ENCODE measurements at places on chromosomes 2 and 18.
A peak's percentile ranks its signal among the peaks of the same experiment; 100 is the strongest.

GRCh38 chr2:16188261-16188890 is 248.0 kb downstream of the MYCN start:
- no peak for DNase-seq

DNA sequence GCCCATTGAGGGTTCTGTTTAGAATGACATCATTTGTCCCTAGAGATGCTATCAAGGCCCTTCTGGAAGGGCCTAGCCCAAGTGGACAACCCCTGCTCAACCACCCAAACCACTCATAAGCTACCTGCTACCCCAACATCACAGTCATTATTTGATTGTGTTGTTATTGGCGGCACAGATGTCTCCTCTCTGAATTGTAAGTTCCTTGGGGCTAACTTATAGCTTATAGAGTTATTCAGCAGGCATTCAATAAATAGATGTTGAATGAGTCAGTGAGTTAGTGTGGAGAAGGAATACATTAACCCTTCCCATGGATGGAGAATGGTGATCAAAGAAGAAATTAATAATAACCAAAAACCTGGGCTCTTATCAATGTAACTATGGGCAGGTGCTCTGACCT is 80.0 kb downstream of the ACAA2 start:
- no peak for DNase-seq

DNA sequence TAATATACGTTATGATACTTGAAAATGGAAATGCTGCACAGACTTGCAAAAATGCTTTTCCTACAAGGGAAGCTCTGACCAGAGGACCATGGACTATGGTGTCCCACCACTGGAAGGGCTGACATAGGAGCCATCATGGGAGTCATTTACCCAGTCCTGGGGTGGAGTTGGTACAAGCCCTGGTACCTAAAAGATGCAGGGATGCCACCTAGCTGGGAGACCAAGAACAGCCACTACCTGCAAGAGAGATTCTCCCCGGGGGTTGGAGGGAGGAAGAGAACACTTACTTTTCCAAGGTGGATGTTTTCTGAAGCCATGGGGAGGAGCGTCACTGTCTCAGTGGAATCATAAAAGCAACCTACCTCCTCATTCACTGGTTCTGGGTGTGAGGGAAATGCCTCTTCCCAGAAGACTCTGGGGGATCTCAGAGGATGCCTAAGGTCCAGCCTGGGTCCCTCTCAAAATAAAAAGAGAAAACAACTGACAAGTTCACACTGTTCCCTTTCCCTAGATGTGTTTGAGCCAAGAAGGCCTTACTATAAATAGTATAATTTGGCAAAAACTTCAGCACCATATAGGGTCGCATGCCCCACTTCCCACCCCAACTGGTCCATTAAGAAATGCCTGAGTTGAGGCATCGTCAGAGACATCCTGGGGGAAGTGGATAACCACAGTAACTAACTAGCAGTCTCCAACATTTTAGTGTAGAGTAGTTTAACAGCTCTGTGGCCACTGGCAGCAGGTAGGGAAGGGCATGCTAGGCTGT is 39.9 kb downstream of the REEP1 start:
- DNase-seq: no peak

GRCh38 chr2:27741673-27742072 is 29.8 kb upstream of the MRPL33 start:
- DNase-seq: no peak

DNA sequence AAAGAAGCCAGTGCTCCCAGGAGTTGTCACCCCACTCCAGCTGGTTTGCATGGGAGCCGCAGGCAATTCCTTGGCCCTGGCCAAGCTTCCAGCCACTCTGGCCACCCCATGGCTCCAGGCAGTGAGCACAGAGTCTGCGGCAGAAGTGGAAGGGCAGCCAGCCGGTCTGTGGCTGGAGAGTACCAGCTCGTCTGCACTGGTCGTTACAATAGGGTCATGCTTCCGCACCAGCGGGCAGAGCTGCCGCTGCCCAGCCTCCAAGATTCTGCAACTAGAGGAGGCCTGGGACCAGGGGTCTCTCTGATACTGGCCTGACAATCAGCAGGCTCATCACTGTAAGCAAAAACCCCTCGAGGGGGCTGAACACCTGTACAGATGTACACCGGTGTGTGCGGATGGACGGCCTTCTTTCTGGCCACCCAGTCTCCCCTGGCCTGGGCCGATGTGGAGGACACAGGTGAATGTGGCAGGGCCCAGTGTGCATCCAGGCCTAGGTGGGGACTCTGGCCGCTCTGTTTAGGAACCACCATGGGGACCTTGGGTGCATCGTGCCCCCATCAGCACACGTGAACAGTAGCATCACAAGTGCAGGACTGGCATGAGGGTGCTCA is 51.9 kb upstream of the ODC1 start:
- no peak for DNase-seq

DNA sequence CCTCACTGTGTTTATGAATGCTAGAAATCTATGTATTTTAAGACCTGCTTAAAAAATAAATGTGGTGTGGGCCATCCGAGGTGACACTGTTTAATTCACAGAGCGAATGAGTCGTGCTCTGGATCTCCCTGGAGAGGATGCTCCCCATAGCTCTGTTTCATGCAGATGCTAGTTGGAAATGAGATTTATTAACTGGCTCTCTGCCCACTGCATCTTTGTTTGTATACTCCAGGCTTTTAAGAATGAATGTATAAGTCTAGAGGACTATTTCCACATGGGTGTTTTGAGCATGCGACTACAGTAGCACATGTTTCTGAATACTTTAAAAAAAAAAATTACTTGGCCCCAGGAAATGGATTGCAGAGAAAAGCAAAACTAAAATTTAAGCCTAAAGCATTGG is 3.9 kb downstream of the MAPRE2 start:
- DNase-seq: no peak

- DNase-seq: no peak
Measured at GRCh38 chr18:31039426-31039825, 3.1 kb downstream of the DSC3 start.

DNA sequence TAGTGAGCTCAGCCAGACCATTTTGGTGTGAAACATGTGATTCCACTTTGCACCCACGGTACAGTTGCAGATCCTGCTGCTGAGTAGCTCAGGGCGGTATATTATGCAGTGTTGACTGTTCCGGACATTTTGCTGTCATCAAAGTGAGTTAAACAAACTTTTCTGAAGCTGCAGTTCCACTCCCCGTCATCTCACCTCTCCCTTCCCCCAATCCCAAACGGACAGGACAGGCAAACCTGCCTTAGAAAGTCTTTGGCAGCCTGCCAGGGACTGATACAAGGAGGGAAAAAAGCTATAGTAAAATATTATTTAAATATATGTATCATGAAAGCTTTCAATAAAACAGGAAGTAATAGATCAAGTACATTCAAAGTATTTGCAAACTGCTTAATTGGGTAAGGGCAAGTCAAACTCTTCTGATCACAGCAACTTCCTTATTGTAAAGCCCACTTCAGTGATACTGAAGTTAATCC is 35.5 kb upstream of the SP5 start:
- DNase-seq: no peak

GRCh38 chr2:126425943-126426342 is 230.0 kb upstream of the GYPC start:
- no peak for DNase-seq

DNA sequence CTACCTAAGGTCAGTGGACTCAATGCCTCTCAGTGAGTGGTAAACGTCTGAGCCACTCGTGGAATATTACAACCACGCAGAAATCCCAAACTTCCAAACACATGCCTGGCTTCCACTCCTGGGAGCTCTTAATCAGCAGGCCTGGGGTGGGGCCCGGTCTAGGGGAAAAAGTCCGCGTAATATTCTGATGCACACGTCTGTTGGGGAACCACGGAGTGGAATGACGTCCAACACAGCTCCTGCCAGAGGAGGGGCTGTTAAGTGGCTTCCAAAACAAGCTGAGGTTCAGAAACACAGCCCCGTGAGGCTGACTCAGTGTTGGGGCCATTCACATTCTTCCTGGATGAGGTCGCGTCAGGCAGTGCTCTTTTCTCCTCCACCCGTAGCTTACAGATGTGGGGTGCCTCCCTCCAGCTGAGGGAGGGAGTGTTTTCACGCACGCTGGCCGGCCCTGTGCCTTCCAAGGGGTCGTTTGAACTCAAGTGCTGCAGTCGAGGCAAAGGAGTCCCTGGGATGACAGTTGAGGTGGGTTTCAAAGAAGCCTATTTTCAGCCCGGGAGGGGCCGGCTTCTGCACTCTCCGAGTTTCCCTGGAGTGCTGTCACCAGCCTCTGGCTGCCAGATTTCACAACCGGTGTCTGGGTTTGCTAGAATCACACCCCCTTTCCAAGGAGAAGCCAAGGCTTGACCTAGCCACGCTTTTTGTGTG is 73.1 kb downstream of the ACKR3 start:
- no peak for DNase-seq

GRCh38 chr2:173400760-173401159 is 46.1 kb downstream of the CDCA7 start:
- DNase-seq: no peak

GRCh38 chr2:120314690-120315366 is 31.1 kb upstream of the INHBB start:
- peak; percentile 4 for DNase-seq

DNA sequence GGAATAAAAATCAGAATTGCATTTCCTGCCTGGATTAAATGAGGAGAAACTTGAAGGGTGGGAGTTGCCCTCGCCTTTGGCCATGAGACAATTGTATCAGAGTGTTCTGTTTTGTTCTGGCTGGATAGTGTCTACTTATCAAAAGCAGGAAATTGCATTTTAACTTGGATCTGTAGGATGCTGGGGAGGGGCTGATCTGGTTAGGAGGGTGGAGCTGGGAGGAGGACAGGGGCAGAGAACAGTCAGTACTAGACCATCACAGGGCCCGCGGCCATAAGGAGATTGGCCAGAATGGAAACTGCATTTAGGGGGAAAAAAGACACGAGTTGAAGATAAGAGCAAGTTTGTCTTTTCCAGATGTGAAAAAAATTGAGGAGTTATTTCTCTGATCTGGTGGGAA is 199.1 kb upstream of the POU3F3 start:
- no peak for DNase-seq

DNA sequence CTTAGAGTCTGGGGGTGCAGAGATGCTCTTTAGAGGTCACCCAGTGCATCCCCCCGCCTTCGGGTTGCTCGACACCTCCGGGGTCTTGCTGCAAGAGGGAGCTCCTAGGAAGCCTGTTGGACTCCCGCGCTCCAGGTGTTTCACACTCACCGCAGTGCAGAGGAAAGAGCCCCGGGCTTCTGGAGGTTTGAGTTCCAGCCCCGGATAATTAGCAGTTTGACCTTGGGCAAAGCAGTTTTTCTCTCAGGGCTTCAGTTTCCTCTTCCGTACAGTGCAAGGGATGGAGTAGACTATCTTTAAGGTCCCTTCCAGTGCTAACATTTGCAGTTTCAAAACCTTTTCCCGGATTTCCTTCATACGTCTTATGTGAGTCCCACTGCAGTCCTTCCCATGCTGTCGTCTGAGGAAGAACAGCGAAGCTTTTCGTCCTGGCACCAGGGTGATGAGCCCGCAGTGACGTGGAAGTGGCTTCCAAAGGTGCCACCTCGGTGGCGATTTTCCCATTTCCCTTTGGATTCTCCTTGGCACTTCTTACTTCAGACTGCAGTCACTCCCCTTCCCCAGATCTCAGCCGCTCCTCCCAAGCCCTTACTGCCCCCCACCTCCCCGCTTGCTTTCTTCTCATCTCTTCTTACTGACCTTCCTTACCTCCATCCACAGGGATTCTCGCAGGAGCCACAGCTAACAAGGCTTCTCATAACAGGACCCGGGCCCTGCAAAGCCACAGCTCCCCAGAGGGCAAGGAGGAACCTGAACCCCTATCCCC is 585 bp downstream of the PNKD start:
- peak; percentile 46 for DNase-seq

- DNase-seq: no peak
Measured at GRCh38 chr18:40949114-40949950, 1005.7 kb upstream of the PIK3C3 start.

DNA sequence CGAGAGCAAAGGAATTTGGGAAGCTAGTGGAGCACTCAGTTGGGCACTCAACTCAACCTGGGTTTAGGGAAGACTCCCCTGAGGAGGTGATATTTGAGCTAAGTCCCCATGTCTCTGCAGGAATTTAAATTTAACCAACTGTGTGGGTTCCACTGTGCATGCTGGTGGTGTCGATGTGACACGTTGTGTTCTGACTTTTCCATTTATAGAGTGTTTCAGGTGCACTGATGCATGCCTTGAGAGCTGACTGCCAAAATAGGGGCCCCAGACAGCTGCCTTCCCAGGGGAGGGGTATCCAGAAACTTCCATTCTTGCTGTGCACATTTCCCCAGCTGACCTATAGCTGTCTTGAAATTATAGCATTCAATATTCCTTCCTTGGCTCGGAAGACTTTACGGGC is 63.7 kb upstream of the BCL2L11 start:
- DNase-seq: no peak

GRCh38 chr18:50107468-50107977 is 87.4 kb downstream of the MYO5B start:
- no peak for DNase-seq

GRCh38 chr18:10235661-10235952 is 218.8 kb upstream of the APCDD1 start:
- no peak for DNase-seq

- no peak for DNase-seq
Measured at GRCh38 chr18:449374-449773, 51.1 kb downstream of the COLEC12 start.

GRCh38 chr2:152611458-152612231 is 105.6 kb downstream of the PRPF40A start:
- DNase-seq: peak; percentile 72

DNA sequence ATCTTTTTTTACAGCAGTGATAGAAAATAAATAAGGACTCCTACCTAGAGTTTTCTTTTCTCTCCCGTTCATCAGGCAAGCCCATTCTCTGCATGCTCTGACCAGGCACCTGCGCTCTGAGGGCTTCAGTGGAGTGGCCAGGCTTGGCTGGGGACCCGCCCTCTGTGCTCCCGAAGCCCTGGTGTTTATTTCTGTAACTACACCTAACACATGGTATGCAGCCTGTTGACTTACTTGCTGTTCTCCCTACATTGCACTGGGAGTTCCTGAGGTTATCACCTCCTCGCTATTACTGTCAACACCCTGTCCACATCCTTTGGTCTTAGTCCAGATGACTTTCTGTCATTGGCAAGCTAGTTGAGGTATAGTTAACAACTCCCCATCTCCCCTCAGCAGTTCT is 317.7 kb downstream of the LPIN1 start:
- no peak for DNase-seq

DNA sequence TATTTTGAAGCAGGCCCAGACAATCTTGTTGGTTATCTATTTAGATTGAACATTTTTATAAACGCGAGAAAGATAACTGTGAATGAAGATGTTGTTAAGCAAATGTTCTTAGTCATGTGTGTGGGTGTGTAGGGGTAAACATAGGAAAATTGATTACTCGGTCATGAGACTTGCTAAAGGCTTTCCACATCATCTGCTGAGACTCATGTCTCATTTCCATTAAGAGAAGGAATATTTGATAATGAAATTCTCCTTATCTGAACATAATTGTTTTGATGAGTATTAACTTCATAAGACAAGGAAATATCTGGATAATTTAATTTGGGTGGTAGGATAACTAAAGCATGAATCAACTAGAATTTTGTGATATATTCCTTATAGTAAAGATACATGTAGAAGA is 19.7 kb downstream of the CCDC102B start:
- DNase-seq: no peak

Data from KG1 (cell line).